ENCODE measurements at places on chromosomes 6 and 20.
A peak's percentile ranks its signal among the peaks of the same experiment; 100 is the strongest.

DNA sequence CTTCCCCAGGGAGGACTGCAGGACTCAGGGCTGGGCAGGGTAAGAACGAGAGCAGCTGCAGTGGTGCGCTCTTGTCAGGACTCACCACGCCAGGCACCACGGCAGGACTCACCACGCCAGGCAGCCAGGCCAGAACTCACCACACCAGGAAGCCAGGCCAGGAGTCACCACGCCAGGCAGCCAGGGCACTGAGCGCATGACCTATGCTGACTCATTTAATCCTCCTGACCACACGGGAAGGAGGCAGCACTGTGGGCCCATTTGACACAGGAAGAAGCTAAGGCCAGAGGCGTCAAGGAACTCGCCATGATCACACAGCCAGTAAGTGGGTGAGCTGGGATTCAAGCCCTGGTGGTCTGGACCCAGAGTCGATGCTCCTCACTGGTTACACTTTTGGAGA, 189.3 kb downstream of the PREX1 start:
- DNase-seq = no peak

DNA sequence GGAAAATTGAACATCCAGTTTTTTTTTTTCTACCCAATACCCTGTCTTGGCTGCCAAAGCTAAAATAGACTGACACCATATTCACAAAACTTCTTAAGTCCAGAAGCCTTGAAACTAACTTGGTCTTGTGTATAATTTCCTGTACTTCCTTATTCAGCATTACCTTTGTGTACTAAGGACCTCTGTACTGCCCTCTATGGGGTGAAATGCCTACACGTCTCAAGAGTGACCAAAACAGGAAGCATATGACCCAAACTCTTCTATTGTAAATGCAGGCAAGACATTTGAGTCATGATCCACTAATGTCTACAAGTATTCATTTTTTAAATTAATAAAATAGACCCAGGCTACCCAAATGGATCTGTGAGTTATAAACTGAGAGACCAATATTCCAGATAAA, 50.4 kb downstream of the HMGCLL1 start:
- peak; percentile 48 for DNase-seq

GRCh38 chr20:59925899-59926298, 7.5 kb downstream of the SYCP2 start:
- DNase-seq = peak; percentile 37

DNA sequence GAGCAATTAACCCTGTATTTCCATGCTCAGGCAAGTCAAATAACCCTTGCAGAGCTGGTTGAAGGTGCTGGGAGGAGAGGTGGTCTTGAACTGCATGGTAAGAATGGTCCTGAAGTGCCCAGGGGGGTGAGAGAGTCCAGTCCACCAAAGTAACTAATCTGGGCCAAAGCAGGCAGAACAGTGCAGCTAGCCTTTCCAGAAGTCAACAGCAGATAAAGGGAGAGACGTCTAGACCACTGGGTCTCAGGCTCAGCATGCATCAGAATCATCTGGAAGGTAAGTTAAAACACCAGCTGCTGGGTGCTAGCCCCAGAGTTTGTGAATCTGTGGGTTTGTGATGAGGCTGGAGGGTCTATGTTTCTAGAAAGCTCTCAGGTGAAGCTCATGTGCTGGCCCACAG, 232.3 kb upstream of the ECI2 start:
- no peak for DNase-seq

DNA sequence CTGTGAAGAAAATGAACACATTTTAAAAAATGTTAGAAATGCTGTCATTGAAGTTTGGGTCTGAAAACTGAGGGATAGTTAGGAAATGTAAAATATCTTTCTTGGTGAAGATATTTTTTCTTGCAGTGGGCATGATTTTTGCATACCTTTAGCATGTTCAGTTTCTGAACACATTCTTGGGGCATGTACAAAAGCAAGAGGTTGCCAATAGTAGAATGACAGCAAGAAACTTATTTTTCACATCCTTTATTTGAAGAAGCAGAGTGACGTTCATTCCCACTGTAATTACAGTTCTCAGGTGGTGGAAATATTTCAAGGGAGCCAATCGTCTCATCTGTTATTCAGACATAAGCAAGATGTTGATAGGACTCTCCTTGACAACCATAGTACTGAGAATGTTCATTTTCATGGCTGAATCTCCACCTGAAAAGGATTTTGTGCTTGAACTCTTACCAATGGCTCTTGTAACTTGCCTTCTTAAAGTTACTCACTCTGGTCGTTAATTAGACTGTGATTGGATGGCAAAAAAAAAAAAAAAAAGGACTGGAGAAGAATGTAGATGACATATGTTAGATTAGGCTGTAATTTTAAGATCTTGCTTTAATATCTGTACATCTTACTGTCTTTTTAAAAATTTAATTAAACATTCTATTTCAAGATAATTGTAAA, 74.4 kb downstream of the DOK5 start:
- DNase-seq = no peak

DNA sequence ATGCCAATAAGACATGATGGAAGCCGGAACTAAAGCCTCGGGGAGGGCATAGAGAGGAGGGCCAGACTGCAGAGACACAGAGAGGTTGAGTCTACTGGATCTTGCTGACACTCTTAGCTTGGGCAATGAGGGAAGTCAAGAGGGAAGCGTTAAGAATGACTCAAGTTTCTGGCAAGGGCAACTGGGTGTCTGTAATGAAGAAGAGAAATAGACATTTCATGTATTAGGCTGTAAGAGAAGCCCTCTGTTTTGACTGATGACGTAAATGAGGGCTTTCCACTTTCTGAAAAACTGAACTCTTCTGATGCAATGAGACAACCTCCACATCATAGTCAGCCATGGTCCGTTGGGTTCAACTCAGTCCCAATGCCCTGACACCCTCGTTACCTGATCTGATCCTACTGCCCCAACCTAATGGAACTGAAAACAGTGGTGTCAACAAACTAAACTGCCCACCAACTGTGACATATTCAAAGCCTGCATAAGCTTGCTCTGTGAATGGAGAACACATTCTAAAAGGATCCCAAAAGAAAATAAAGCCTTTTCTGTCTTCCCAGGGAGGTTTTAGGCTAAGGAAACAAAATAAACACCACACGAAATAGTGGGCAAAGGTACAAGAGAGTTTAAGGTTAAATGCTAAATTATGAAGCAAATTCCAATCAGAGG, 45.8 kb upstream of the PNRC1 start:
- DNase-seq = peak; percentile 16

DNA sequence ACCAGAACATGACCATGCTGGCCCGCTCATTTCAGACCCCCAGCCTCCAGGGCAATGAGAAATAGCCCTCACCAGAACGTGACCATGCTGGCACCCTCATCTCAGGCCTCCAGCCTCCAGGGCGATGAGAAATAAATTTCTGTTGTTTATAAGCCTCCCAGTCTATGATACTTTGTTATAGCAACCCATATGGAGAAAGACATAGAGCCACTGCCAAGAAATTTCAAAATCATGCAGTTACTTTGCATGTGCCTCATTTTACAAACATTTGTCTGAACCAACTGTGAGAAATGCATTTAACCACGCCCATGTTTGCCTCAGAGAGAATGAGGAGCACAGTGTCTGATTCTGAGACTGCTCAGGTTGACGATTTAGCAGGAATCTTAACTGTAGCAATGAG, 15.5 kb downstream of the CYP39A1 start:
- DNase-seq = no peak

GRCh38 chr6:52499681-52500236, 77.1 kb downstream of the TRAM2 start:
- DNase-seq = no peak

GRCh38 chr6:98977671-98978292, 30.0 kb upstream of the FBXL4 start:
- peak; percentile 92 for DNase-seq

GRCh38 chr6:10418862-10419748, 4.2 kb upstream of the TFAP2A start:
- DNase-seq = peak; percentile 95

GRCh38 chr6:116316772-116317467, 37.2 kb upstream of the TSPYL1 start:
- DNase-seq = no peak

GRCh38 chr6:159443417-159443920, 249.6 kb downstream of the SOD2 start:
- no peak for DNase-seq

DNA sequence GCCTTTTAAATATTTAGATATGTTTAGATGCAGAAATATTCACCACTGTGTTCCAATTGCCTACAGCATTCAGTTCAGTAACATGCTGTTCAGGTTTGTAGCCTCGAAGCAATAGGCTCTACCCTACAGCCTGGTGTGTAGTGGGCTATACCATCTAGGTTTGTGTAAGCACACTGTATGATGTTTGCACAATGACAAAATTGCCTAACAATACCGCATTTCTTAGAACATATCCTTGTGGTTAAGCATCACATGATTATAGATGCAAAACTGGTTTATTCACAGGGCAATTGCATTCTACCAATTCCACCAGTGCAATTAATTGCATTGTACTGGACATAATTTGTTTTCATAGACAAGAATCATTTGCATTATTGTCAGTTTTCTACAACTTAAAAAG, 7.9 kb upstream of the SLC22A16 start:
- no peak for DNase-seq

DNA sequence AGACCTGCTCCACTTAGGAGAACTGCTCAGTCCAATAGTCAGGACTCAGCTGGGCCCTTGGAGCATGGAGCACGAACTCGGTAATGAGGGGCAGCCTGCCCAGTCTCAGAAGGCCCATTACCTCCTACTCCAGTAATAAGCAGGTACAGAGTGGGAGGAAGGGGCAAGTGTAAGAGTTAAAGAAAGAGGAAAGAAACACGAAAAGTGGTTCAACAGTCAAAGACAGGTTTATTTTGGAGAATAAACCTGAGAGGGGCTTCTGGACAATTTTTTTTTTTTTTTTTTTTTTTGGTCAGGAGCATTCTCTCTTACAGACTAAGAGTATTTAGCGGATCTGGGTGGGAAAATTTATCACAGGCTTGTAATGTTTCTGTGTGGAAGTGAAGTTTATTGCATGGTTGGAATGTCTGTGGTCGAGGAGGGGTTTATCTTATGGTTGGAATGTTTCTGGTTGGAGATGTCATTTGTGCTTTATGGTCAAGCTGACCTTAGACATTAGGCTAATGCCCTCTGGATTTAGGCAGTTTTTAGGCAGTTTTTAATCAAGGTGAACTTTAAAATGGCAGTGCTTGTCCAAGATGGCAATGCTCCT, 340.1 kb downstream of the BCKDHB start:
- DNase-seq = no peak

GRCh38 chr6:99618649-99619408, 12.2 kb downstream of the PRDM13 start:
- DNase-seq = no peak

DNA sequence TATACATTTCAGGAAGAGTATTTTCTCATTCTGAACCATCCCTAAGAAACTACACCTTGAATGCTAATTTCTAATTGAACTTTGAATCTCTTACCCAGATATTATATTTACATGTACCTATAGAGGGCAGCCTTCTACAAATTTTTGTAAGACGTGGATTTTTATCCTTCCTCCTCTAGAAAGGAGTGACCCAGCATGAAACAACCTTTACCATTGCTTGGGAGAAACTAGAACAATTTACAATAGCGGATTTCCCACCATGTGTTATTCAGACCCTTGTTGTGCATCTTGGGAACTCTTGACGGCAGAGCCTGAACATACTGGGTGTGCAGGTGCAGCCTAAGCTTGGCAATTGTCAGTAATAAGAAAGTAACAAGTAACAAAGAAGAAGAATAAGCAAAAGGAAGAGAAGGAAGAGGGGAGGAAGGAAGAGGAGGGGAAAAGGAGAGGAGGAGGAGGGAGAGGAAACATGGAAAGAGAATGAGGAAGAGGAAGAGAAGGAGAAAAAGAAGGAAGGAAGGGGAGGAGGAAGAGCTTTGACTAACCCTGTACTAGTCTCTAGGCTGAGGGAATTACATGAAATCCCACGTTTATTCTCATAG, 10.8 kb upstream of the TAAR1 start:
- DNase-seq = peak; percentile 65

DNA sequence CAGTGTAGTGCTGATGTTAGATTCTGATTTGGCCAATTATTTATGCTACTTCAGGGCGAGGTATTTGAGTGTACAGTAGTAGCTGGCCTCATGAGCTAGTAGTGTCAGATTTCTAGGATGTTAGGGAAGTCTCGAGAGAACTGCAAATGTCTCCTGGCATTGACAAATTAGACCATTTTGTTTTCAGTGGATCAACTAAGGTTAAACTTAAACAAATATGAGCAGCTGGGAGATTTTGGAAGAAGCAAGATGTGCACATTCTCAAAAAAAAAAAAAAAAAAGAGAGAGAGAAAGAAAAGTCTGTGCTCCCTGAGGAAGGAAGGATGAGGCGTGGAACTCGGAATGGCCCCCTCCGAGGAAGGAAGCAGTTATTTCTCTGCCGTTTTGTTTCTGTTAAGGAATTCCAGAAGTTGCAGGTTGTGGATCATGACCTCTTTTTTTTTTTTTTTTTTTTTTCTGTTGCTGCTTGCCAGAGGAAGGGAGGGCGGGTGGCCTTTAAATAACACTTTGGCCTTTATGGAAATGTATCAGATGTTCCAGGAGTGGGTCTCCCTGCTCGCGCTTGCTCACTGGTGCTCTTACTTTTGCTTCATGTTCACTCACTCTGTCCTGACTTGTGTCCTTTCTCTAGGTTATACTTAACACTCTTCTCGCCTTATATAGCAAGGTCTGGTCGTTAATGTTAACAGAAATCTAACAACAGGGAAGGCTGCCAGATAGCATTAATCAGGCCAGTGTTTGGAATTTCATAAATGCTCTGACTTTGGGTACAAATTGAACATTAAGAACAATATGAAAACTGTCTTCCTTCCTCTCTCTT, 124.4 kb downstream of the TCP11 start:
- peak; percentile 86 for DNase-seq

DNA sequence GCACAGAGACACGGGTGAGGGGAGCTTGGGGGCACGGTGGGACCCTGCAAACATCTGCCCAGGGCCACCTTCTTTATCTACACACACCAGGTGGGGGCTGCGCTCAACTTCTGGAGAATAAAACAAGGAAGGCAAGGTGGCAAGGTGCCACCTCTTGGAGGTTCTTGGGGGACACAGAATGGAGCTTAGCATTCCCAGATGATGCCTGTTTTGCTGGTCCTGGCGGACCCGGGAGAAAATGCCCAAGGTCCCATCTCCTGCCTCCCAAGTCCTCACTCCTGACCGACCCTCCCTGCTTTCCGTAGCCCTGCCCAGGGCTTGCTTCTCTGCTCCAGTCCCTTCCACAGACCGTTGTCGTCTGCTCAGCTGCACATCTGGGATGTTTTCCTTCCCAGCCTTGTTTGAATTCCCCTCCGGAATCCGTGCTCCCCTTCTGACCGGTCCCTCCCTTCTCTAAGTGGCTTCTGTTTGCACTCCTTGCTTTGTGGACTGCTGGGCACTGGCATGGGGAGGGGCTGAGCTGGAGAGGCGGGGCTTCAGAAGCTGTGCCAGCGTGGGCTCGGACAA, 13.1 kb downstream of the ITPR3 start:
- DNase-seq = peak; percentile 66

Data from NCI-H69 (cell line).